Stimulated activated CD4-positive, alpha-beta T cell treated with anti-CD3 and anti-CD28 coated beads, Interleukin-15, amount 100 ng/mL, for 1 hour (primary cell): ENCODE measurements at places on chromosomes 12 and 14.

DNA sequence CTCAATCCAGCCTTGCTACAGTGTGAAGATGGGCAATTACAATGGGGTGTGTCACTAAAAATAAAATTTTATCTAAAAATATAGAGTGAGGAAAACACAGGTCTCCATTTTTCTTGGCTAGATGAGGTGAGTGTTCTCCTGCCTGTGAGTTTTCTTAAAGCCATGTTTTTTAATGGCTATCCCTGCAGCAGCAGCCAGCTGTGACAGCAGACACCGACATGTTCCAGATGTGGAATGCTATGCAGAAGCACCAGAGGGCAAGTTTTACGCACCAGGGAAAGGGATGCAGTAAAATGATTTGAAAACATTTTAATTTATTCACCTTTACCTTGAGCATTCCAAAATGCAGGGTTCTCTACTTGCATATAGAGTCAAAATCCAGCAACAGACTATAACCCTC is 577.0 kb upstream of the STXBP6 start:
- no peak for DNase-seq

DNA sequence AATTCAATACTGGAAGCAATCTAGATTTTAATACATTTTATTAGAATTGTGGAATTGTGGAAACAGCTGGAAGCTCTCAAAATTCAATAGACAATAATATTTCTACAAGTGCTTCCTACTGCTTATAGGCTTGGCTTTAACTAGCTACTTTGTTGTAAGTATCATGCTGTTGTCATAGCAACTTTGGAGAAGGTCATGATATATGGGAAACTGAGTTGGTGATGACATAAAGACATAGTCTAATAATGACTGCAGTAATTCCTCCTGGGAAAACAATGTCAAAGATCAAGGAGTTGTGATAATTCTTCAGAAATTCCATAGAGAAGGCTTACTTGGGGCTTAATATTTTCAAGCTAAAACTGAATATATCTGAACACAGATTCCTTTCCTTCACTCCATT is 266.6 kb downstream of the KIF21A start:
- no peak for DNase-seq

- no peak for DNase-seq
Observed at GRCh38 chr12:52926596-52927234, 21.8 kb upstream of the KRT8 start.

DNA sequence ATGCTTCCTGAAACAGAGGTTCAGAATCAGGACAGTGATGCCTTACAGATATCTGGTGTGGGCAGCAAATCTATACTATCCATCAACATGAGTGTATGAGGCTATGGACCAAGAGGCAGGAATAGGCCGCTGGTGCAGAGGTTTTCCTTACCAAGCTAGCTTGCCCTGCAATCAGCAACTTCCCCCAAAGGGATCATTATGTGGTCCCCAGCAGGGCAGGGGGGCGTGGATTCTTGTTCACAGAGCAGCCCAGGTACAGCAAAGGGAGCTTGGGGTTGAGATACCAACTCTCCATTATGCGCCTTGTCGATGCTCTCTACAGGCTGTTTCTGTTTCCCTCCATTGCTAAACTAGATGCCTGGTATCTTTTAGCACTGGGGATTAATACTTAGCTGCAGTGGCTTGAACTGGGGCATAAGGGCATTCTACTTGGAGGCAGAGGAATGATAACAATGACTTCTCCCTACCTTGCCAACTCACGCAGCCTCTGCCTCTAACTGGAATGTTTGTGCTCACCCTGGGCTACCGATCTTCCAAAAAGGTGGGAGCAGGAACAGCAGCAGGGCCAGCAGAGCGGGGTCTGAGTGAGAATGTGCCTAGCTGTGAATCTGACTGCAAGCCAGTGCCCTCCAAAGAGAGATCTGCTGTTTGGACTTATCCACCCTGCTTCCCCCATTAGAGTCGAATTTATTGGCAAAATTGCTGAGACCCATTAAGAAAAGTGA is 10.3 kb upstream of the KRT1 start:
- DNase-seq, result no peak

DNA sequence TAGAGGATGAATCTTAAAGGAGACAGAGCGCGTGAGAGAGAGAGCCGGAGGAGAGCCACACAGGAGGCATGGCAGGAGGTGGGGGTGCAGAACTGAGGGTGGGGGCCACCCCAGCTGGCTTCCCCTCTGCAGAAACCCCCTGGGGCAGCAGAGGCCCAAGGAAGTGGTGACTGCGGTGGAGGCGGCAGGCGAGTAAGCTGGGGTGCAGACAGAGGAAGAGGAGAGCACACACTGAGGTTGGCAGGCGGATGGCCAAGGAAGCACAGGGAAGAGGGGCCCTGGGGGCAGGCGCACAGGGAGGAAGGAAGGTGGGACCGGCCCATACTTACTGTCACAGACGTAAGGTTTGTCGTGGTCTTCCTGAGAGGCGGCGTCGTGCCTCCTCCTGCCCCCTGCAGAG is 179.8 kb downstream of the DPF3 start:
- no peak for DNase-seq

DNA sequence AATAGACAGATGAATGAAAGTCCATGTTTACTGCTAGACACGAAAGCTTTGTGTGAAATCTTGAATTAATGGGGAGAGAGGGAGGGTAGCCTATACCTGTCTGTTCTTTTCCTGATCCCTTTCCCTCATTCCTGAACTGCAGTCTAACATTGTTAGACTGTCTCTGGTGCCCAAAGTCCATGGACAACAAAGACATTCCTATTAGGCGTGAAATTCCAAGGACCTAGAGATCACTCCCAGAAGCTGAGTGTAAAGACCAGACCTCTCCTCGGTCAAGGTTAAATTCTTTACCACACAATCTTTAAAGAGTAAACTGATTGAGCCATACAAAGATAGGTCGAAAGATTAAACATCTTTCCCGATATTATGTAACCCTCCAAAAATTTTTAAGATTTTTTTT is 270.7 kb upstream of the GARIN2 start:
- DNase-seq, result no peak
